ENCODE measurements at places on chromosomes 7 and 10.

- DNase-seq, result no peak
Observed at GRCh38 chr7:151063212-151063561, 3.8 kb downstream of the SLC4A2 start.

GRCh38 chr10:112136486-112137153, 46.9 kb downstream of the GPAM start:
- no peak for DNase-seq

GRCh38 chr7:44100458-44101302, 3.5 kb upstream of the AEBP1 start:
- no peak for DNase-seq

GRCh38 chr7:111951052-111951451, 255.1 kb downstream of the DOCK4 start:
- no peak for DNase-seq

GRCh38 chr10:97895915-97896314, 46.3 kb downstream of the GOLGA7B start:
- DNase-seq, result no peak

DNA sequence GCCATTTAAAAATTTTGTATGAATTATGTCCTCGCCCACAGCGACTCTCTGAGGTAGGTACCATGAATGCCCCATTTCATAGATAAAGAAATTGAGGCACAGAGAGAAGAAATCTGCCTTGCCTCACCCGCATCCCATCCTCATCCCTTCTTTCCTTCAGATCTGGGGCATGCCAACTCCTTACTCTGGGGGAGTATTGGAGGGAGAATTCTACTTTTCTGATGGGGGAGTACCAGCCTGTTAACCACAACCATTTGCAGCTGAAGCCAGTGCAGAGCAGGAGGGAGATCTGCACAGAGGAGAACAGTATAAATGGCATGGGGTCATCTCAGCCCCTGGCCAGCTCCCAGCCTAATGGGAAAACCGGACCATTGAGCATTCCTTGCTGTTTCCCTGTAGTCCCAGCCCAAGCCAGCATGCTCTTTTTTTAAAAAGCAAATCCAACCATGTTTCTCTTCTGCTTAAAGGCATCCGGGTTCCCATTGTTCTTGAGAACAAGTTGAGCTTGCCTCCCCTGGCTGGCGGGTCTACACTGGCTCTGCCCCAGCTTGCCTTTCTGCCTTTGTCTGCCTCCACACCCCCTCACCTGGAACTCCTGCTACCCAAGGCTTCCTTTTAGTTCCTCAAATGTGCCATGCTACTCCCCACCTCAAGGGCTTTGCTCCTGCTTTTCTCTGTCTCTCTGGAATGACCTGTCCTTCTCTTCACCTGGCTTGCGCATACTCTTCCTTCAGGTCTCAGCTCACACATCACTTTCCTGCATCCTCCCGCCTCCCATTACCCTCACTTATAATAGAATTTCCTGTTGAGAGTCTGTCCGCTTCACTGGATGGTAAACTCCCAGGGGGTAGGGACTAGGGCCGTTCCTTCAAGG, 8.8 kb upstream of the ZNF503 start:
- DNase-seq, result no peak

DNA sequence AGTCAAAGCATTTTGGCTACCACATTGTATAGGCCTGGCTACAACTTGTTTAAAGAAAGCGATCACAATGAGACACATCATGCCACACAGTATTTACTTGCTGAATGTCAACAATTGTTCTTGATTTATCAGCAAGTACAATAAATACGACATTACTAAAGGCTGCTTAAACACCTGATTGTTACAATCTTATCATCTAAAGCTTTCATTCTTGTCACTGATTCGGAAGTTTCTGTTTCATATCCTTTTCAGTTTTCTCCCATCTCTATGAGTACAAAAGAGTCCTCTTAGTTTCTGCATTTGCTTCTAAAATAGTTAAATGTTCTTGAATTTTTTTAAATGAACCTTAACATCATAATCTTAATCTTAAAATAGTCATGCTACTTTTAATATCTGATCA, 128.1 kb upstream of the LRRN3 start:
- DNase-seq, result no peak

All from stimulated activated CD4-positive, alpha-beta T cell treated with anti-CD3 and anti-CD28 coated beads, Interleukin-15, amount 100 ng/mL, for 1 hour (primary cell).